ENCODE measurements at places on chromosomes 2 and 18. TPM values are rescaled to one million over a fixed set of nuclear protein-coding genes. Genes with fewer than 3 reads are reported as not detected.

DNAJC27 gene
- 24.5 TPM for total RNA-seq

MITD1 gene
- total RNA-seq, result 23.1 TPM

B3GNT7 gene
- 9.0 TPM for total RNA-seq

PLEKHM3 gene
- total RNA-seq, result 42.9 TPM

CTAGE1 gene
- total RNA-seq, result not detected

Measured in diencephalon (tissue), 1 donor.